Gastroesophageal sphincter (tissue), 4 donors: ENCODE measurements at places on chromosomes 12 and 14. TPM values are rescaled to one million over a fixed set of nuclear protein-coding genes. Genes with fewer than 3 reads are reported as not detected.
A peak's percentile ranks its signal among the peaks of the same experiment; 100 is the strongest.

DNA sequence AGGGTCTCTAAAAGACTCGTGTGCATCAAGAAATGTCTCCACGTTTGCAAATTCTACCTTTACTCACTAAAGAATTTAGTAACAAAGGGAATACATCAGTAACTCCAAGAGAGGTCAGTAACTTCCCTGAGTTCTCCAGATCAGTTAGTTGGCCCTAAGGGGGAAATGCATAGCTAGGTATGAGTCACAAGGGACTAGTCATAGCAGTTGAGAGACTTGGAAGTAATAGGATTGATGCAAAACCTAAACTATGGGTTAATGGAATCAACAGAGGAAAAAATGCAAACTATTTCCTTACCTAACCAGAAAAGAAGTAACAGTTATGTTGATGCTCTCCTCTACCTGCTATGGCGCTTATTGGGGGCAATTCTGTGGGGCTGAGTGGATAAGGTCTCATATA, 148.8 kb upstream of the GARIN6 start:
- no peaks in the 10 kb centered on the region for H3K27me3 ChIP-seq
- H3K36me3 ChIP-seq, result no peaks in the 10 kb centered on the region
- H3K4me3 ChIP-seq, result no peak overlapping the region
- ATAC-seq, result no peak
- H3K4me1 ChIP-seq, result no peaks in the 10 kb centered on the region

GRCh38 chr14:75634848-75635247, 25.8 kb downstream of the ERG28 start:
- no peak overlapping the region for H3K4me3 ChIP-seq
- no peak for ATAC-seq
- no peaks in the 10 kb centered on the region for H3K27me3 ChIP-seq

DNA sequence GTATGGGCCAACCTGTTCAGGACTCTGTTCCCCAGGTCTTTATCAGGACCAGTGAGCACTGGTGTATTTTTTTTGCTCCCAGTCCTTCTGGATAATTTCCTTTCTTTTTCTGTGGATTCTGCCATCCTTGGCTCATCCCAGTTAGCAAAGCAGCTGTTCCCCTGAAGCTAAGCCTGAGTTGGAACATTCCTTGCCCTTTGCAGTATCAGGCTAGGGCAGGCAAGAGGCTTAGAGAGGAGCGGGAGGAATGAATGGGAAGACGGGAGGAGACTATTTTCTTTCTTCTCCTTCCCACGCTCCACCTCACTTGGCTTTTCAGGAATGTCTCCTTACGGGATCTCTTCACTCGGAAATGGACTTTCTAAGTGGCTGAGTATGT, 29.2 kb downstream of the ERG28 start:
- H3K36me3 ChIP-seq, result peaks cover 7% of the 10 kb centered on the region
- no peak for ATAC-seq
- no peak overlapping the region for H3K4me3 ChIP-seq
- H3K4me1 ChIP-seq, result no peaks in the 10 kb centered on the region
- H3K27ac ChIP-seq, result no peak overlapping the region
- no peaks in the 10 kb centered on the region for H3K27me3 ChIP-seq

Gene GMPR2
- total RNA-seq, result 51.2 TPM

Gene OR6C6
- not detected for total RNA-seq

DNA sequence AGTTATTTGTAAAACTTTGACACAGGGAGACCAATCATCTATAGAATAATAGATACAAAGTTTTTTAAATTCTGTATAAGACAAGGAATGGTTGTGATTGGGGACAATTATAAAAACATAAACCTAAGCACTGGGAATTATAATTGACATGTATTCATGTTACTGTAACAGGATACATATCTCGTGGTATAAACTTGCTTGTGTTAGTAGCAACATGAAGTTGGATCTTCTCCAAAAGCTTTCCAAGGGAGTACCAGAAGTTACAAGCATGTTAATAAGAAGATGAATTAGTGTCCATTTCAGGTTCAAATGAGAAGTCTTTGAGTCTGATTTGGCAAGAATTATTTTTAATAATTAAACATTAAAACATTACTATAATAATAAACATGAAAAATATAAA, 42.2 kb downstream of the CDKL1 start:
- H3K4me1 ChIP-seq, result no peaks in the 10 kb centered on the region
- H3K27me3 ChIP-seq, result no peaks in the 10 kb centered on the region
- H3K4me3 ChIP-seq, result no peak overlapping the region
- H3K36me3 ChIP-seq, result peaks cover 8% of the 10 kb centered on the region
- no peak overlapping the region for H3K27ac ChIP-seq

Gene ARPC3
- total RNA-seq, result 147 TPM

DNA sequence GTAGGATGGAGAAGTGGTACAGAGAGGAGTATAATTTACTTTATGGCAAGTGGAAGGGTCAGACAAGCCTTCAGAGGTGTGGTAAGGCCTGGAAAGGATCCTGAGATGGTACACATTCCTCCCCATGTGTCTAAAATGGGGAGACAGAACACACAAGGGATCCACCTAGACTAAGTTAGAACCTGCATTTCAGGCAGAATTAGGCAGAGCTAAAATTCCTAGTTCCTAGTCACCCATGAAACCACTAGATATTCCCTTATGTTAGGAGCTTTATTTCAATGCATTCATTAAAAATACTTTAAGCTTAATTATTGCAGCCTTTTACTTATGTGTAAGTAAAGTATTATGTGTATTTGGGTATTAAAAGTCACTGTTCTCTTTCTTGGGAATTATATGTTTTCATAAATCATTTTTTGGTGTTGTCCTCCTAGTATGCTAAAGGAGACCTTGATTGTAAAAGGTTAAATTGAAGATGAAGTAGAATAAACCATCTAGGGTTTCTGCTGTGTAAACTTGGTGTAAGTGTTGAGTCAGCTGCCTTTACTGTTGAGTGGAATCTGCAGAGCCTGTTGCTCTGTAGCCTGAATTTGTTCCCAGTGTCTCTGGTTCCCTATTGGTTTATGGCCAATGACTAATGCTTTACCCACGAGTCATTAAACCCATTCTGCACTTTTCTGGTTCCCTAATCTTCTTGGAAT, 423.2 kb downstream of the ATP23 start:
- no peak overlapping the region for H3K4me3 ChIP-seq
- no peak overlapping the region for H3K27ac ChIP-seq
- no peak for ATAC-seq
- no peaks in the 10 kb centered on the region for H3K36me3 ChIP-seq
- no peaks in the 10 kb centered on the region for H3K4me1 ChIP-seq

DNA sequence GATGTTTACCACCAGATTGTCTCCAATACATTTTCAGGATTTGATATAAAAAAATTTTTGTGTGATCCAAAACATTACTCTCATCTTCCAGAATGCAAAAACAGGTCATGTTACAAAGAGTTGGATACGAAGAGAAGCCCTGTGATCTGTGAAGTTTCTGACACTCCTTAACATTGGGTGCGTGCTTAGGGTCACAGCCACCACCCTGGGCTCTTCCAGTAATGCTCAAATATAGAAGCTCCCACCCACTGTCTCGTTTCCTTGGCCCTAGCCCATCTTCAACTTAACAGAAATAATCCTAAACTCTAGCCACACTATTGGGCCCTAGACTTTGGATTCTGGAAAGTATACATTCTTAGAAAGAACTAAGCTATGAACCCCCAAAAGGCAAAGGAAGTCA, 32.9 kb upstream of the HSP90B1 start:
- H3K4me3 ChIP-seq, result no peak overlapping the region
- H3K4me1 ChIP-seq, result no peaks in the 10 kb centered on the region

DNA sequence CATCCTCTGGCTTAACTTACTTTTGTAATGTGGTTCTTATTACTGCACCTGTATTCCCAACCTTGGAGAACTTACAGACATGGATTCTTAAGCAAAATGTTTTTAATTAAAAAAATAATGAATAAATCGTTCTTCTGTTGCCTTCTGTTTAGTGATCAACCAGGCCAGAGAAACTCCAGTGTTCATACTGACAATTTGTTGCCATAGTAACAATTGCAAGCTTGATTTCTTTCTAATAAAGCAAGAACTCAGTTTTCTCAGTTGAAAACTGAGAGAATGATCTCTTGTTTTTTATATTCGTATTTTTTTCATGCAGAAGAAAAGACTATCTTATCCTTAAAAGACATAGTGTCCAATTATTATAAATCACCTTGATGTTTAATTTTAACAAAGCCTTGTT, 106.5 kb upstream of the LMNTD1 start:
- H3K27ac ChIP-seq, result no peak overlapping the region
- no peaks in the 10 kb centered on the region for H3K4me1 ChIP-seq
- H3K27me3 ChIP-seq, result no peaks in the 10 kb centered on the region
- H3K36me3 ChIP-seq, result no peaks in the 10 kb centered on the region

GRCh38 chr12:53586745-53587144, 39.4 kb downstream of the ATF7 start:
- no peaks in the 10 kb centered on the region for H3K36me3 ChIP-seq
- H3K4me1 ChIP-seq, result peaks cover 52% of the 10 kb centered on the region
- no peak overlapping the region for H3K27ac ChIP-seq
- no peaks in the 10 kb centered on the region for H3K27me3 ChIP-seq

- peak; percentile 34 for ATAC-seq
- no peak overlapping the region for H3K4me3 ChIP-seq
- no peaks in the 10 kb centered on the region for H3K36me3 ChIP-seq
- no peak overlapping the region for H3K27ac ChIP-seq
Observed at GRCh38 chr12:59425798-59426197, 170.0 kb upstream of the SLC16A7 start.

Gene DEGS2
- 0.94 TPM for total RNA-seq

- H3K27me3 ChIP-seq, result no peaks in the 10 kb centered on the region
- no peak for ATAC-seq
- H3K4me3 ChIP-seq, result no peak overlapping the region
- no peak overlapping the region for H3K27ac ChIP-seq
- no peaks in the 10 kb centered on the region for H3K4me1 ChIP-seq
- peaks cover 11% of the 10 kb centered on the region for H3K36me3 ChIP-seq
Observed at GRCh38 chr14:60878536-60878935, 102.3 kb downstream of the TRMT5 start.

Gene BEST3
- not detected for total RNA-seq

DNA sequence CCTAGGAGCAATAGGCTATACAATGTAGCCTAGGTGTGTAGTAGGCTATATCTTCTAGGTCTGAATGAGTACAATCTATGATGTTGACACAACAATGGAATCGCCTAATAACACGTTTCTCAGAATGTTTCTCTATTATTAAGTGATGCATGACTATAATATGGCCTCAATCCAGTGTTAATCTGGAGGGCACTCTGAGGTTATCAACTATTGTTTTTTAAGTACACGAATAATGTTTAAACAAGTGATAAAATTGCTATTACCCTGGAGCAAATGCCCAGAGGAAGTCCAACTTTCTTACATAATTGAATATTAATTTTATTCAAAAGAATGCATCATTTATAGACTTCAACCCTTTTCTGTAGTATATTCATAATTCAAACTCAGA, 16.4 kb upstream of the CNIH1 start:
- no peak overlapping the region for H3K4me3 ChIP-seq
- no peaks in the 10 kb centered on the region for H3K36me3 ChIP-seq
- no peaks in the 10 kb centered on the region for H3K27me3 ChIP-seq
- ATAC-seq, result no peak
- no peak overlapping the region for H3K27ac ChIP-seq
- no peaks in the 10 kb centered on the region for H3K4me1 ChIP-seq

Gene POTEG
- total RNA-seq, result not detected

DNA sequence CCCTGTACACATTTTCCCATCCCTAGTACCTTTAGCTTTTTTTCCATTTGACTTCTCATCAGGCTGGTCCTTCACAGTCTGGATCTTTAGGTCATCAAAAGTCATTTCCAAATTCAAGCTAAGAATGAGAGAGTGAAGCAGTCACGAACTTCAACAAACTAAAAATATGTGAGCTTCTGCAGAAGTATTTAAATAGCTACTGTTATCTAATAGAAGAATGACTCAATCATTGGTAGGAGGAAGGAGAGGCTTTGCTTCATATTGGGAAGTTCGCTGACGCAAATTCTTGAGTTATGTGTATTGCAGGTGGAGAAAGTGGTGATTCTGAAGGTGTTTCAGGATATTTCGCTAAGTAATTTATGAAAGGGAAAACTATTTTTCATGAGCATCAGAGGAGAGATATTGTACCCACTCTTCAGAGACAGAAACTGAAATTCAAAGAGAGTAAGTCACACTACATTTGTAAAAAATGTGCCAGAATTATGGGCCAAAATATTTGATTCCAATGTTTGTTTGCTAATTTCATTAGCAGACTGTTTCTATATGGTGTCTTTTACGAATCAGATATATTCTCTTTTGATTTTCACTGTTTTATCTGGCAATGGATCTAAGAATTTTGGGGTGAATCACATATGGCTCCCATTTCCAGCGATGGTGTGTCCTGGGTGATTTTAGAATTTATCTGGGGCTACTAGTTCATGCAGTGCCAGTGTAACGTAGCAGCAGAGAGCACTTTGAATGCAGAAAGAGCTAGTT, at the start of gene OLR1:
Gene OLR1, minus strand, starts transcription at position 160 of the 756 bp plus-strand sequence. Its CDS starts 55 bp downstream, at position 105.
- no peak within 1 kb of the TSS for H3K27ac ChIP-seq
- no peaks in the 10 kb centered on the region for H3K27me3 ChIP-seq
- H3K36me3 ChIP-seq, result no peaks in the 10 kb centered on the region
- H3K4me1 ChIP-seq, result no peaks in the 10 kb centered on the region
- H3K4me3 ChIP-seq, result no peak within 1 kb of the TSS

Gene PTPRQ
- total RNA-seq, result 5.5 TPM

DNA sequence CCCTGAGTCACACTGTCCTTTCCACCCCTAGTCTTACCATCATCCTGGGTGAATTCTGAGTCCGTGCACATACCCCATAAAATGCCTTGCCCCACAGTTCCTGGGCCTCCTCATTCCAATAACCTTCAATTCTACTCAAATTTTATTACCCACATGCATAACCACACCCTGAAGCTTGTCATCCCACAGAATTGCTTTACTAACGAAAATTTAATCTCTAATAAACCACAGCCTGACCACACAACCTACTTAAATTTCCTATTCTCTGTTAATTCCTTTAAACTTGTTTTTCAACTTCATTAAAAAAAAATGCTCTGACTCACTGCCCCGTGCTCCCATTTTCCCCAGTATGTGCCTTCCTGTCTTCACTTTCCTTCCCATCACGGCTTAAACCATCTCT, 205.9 kb downstream of the PHLDA1 start:
- H3K4me1 ChIP-seq, result peaks cover 6% of the 10 kb centered on the region
- no peaks in the 10 kb centered on the region for H3K36me3 ChIP-seq
- ATAC-seq, result no peak
- no peaks in the 10 kb centered on the region for H3K27me3 ChIP-seq

Gene OLR1
- total RNA-seq, result 0.39 TPM

GRCh38 chr12:3214526-3215365, 137.6 kb downstream of the TSPAN9 start:
- H3K27ac ChIP-seq, result no peak overlapping the region
- no peak for ATAC-seq
- H3K4me3 ChIP-seq, result no peak overlapping the region
- H3K36me3 ChIP-seq, result peaks cover 20% of the 10 kb centered on the region
- H3K27me3 ChIP-seq, result no peaks in the 10 kb centered on the region
- H3K4me1 ChIP-seq, result no peaks in the 10 kb centered on the region

DNA sequence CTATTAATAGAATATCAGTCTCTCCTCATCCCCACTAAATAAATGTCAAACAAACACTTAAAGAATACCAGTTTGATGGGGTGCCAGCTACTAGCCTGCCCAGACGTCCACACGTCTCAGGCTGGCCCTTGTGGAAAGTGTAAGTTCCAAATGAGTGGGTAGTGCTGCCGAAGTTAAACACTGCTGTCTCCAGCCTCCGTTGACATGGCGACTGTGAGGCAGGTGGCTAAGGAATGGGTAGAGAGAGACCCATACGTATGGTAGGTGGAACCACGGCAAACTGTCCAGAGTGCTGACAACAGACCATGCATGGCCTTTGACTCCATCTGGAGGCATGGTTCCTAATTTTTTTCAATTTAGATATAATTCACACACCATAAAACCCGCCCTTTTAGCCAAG, 37.9 kb downstream of the PITPNM2 start:
- H3K4me3 ChIP-seq, result no peak overlapping the region
- H3K27ac ChIP-seq, result peak overlapping the region; percentile 28
- H3K27me3 ChIP-seq, result no peaks in the 10 kb centered on the region
- peaks cover 6% of the 10 kb centered on the region for H3K4me1 ChIP-seq
- H3K36me3 ChIP-seq, result no peaks in the 10 kb centered on the region
